ENCODE measurements at places on chromosomes 1 and 21. TPM values are rescaled to one million over a fixed set of nuclear protein-coding genes. Genes with fewer than 3 reads are reported as not detected.

DNA sequence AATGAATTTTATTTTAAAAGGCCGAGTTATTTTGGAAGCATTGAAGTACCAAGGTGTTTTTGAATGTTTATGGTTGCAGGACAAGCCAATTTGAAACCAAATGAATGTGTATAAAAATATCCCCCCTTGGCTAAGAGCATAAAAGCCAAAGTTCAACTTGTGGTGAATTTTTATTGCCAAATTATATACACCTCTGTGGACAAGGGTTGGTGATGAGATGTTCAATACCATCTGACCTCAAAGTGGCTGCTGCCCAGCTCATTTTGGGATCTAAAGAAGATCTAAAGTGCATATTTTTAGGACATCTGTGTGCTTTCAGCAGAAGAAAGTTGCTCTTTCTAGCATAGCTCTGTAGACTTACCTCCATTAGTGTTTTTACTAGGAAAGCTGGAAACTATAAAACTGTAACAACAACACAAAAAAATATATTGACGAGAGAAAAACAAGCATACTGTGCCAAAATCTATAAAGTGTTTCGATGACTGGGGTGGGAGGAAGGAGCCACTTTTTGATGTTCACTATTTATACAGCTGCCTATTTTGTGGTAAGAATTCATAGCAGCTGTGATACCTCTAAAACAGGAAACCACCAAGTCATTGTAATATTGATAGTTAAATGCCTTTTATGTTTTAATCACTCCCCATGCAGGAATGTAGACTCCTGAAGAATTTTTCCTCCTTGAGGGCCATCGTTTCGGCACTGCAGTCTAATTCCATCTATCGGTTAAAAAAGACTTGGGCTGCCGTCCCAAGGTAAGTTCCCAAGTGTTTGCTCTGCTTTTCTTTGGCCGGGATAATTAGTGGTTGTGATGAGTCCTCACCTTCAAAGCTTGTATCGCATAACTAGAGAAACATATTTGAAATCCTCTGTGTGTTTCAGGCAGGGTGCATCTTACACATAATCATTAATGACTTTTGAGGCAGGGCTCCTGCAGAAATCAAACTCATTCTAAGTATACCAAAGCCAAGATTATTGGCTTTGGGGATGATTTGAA is 83.2 kb downstream of the RGL1 start:
- no peak for DNase-seq

DNA sequence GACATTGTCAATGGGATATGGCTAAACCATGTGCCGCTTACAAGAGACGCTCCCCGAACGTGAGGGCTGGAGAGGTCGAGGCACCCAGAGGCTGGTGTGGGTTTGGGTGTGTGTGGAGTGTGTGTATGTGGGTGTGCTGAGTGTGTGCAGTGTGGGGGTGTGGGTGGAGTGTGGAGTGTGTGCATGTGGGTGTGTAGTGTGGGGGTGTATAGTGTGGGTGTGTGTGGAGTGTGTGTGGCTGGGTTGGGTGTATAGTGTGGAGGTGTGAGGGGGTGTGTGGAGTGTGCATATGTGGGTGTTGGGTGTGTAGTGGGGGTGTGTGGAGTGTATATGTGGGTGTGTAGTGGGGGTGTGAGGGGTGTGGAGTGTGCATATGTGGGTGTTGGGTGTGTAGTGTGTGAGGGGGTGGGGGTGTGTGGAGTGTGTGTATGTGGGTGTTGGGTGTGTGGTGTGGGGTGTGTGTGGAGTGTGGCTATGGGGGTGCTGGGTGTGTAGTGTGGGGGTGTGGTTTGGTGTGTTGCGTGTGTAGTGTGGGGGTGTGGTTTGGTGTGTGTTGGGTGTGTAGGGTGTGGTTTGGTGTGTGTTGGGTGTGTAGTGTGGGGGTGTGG is 42.2 kb downstream of the SLC19A1 start:
- DNase-seq = no peak

DNA sequence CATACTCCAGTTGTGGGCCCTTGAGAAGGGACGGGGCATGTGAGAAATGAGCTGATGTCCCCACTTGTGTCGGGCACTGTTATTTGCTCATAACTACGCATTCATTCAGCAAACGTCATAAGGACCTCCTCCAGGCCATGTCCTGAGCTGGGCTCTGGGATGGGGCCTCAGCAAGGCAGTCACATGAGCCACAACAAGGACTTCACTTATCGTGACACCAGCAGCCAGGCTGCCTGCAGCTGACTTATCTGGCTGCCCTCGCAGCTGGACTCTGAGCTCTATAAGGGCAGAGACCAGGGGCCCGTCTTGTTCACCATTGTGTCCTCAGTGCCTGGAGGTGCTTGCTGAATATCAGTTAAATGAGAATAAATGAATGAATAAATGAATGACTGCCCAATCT is 37.5 kb upstream of the GRIK3 start:
- no peak for DNase-seq

LDLRAD2 gene
- polyA plus RNA-seq = 7.1 TPM

- peak; percentile 96 for DNase-seq
Observed at GRCh38 chr1:234544087-234544579, 65.2 kb upstream of the TARBP1 start.

DNA sequence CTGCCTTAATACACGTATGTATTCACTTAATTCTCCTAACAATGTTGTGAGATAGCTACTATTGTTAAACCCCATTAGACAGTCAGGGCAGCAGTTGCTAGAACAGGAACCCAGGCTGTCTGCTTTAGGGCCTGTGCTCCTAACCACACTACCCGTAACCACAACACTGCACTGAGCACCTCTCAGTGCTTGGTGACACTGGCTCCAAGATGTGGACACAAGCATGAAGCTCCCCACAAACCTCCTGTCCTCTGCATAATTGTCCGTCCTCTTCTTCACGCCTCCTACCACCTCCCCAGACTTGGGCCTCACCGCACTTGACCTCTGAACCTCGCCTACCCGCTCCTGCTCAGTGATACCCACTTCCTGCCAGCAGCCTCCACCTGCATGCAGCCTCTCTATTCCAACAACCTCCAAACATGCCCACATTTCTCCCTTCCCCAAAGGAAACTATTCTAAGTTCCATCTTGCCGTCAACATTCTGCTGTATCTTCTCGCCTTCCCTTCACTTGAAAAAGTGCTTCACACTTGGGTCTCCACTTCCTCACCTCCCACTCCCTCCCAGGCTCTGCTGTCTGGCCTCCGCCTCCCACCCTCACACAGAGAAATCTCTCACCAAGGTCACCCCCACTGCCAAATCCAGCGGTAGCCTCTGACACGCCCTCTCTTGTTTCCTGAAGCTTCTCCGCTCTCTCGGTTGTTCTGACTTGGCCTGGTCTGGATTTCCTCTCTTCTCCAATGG is 14.6 kb upstream of the AHDC1 start:
- DNase-seq = no peak

DNA sequence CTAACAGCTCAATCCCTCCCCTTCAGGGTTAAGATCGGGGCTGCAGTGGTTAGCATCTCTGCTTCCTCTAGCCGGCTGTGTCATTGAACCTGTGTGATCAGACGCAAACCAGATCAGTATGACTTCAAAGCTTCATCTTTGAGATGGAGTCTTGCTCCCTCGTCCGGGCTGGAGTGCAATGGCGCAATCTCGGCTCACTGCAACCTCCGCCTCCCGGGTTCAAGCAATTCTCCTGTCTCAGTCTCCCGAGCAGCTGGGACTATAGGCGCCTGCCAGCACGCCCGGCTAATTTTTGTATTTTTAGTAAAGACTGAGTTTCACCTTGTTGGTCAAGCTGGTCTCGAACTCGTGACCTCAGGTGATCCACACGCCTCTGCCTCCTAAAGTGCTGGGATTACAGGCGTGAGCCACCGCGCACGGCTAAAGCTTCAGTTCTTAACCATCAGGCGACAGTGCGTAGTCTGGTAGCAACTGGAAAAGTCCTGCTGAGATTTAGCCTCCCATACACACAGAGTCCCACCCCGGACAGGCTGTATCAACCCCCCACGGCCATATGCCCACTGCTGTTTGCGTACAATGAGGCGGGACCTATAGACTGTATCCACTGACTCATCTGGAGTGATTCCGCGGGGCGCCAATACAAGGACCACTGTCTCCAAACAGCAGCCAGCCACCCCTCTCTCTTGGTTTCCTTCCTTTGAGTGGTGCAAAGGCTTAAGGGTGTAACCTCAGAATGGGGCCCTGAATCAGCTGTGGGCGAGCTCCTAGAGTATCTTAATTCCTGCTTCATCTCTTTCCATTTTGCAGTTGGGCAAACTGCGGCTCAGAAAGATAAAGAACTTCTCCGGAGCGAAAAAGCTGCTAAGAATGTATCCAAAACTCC is 23.3 kb downstream of the CELA3A start:
- no peak for DNase-seq

SMCP gene
- polyA plus RNA-seq = not detected

UBL4B gene
- not detected for polyA plus RNA-seq

LHX8 gene
- 0.46 TPM for polyA plus RNA-seq

GUCA2A gene
- polyA plus RNA-seq = not detected

- peak; percentile 2 for DNase-seq
Observed at GRCh38 chr1:247857069-247857984, at the start of gene TRIM58. Gene TRIM58, plus strand, starts transcription at chr1:247857187. Its CDS starts 60 bp downstream, at chr1:247857247.

DNA sequence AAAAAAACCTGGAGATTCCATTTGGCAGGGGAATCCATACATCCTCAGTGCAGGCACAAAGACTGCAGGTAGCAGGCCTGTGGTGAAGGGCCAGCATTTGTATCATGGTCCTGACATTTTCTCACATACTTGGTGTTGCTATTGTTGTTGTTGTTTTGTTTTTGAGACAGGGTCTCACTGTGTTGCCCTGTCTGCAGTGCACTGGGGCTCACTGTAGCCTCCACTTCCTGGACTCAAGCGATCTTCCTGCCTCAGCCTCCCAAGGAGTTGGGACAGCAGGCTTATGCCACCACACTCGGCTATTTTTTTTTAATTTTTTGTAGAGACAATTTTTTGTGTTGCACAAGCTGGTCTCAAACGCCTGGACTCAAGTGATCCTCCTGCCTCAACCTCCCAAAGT is 140.8 kb upstream of the ZNF644 start:
- DNase-seq = no peak

PLEKHA6 gene
- 9.5 TPM for polyA plus RNA-seq

DNA sequence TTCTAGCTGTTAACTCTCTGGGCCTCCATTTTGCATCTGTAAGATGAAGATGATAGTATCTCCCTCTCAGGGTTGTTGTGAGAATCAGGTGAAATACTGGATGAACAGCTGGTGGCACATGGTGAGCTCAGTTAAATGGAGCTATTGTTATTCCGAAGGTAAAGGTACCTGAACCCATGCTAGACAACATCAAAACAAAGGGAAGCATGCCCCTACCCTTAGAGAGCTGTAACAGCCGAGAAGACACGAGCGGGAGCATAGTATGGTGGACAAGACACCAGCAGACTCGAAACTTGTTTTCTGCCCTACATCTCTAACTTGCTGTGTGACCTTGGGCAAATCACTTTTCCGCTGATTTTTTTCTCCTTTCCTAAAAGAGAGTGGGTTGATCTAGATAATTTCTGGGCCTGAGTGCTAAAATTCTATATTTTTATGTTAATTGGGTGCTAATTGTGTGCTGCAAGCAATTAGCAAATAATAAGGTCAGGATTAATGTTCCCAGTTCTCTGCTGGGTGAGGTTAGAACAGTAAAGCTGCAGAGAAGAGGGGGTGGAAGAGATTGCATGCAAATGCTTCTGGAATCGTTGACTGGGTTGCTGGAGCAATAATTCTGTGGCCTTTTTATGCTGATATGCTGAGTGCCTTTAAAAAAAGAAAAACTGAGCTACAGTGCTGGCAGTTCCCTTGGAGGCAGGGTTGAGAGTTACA is 10.8 kb downstream of the TMEM200B start:
- DNase-seq = no peak

APOBEC4 gene
- not detected for polyA plus RNA-seq

DNA sequence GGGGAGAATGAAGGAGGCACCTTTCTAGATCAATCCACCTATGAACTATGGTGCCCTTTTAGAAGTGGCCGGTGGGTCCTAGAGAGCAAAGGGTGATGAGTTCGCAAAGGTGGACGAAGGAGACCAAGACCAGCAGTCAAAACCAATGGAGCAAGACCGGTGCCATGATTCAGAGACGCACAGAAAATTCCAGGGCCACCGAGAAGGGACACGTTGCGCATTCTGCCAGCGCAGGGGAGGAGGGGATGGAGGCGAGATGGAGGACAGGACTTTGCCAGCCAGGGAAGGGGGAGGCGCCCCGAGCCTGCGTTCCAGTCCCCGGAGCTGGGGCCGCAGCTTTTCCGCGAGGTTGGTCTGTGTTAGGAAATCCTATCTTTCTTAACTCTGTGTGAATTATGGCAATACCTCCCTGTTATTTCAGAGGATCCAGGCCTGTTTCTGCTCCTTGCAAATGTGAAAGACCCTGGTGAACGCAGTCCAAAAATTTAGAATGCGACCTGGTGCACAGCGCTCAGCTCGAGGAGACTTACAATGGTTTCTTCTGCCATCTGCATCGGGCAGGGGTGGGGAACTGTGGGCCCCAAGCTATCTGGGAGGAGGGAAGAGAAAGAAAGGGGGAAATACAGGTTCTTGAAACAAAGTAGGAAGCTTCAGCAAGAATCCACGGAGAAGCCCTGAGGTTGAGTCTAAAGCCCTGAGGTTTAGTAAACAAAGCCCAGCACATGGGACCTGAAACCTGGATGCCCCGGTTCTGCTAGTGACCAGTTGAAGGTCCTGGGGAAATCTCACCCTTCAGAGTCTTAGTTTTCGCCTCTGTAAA is 129.4 kb downstream of the MRPS6 start:
- no peak for DNase-seq

EEIG2 gene
- 10.2 TPM for polyA plus RNA-seq

- DNase-seq = no peak
Observed at GRCh38 chr1:171173069-171173468, 12.0 kb upstream of the FMO2 start.

- DNase-seq = no peak
Observed at GRCh38 chr21:15524855-15525254, 204.9 kb upstream of the USP25 start.

PDPN gene
- polyA plus RNA-seq = 96.8 TPM

- no peak for DNase-seq
Observed at GRCh38 chr1:27519331-27520258, 29.6 kb upstream of the WASF2 start.

SLC30A1 gene
- 6.6 TPM for polyA plus RNA-seq

- no peak for DNase-seq
Observed at GRCh38 chr1:153771841-153772593, 3.2 kb upstream of the SLC27A3 start.

NUDT17 gene
- 5.0 TPM for polyA plus RNA-seq
